Motor neuron (in vitro differentiated cells): ENCODE measurements at places on chromosomes 2 and 18. TPM values are rescaled to one million over a fixed set of nuclear protein-coding genes. Genes with fewer than 3 reads are reported as not detected.
A peak's percentile ranks its signal among the peaks of the same experiment; 100 is the strongest.

Gene TMEM87B
- 8.6 and 9.6 TPM in 2 replicates for total RNA-seq

DNA sequence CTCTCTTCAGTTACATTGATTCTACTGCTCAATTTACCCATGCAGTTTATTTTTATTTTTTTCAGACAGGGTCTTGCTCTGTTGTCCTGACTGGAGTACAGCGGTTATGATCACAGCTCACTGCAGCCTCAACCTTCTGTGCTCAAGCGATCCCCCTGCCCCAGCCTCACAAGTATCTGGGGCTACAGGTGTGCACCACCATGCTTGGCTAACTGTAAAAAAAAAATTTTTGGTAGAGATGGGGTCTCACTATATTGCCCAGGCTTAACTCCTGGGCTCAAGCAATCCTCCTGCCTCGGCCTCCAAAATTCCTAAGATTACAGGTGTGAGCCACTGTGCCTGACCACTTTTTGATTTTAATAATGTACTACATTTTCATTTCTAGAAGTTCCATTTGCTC is 93.8 kb upstream of the RNU4ATAC start:
- no peak for ATAC-seq

Gene RESP18
- total RNA-seq, result not detected in 2 replicates

Gene CNGA3
- 4.9 and 5.2 TPM in 2 replicates for total RNA-seq

- no peak for ATAC-seq
Observed at GRCh38 chr2:112683550-112684414, 37.0 kb upstream of the NT5DC4 start.

- ATAC-seq, result peak; percentile 96
Observed at GRCh38 chr2:166375736-166376487, at the start of gene SCN9A. Gene SCN9A, minus strand, starts transcription at chr2:166375944. Its CDS starts 64,188 bp downstream, at chr2:166311756.

DNA sequence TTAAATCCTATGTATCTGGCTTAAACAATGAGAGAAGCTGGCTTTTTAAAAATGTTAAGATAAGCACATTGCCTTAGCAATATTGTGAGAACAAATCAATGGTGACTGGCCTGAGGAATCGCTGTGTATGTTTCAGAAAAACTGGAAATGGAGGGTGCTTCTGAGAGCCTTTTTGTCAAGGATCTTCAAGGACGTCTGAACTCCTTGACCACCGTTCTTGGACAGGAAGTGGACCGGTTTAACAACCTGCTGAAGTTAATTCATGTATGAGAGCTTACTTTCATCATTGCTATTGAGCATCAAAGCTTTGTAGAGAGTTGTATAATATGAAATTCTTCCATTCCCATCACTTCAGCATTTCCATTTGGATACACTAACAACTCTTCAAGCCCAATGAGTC is 72.6 kb downstream of the TRABD2A start:
- no peak for ATAC-seq

DNA sequence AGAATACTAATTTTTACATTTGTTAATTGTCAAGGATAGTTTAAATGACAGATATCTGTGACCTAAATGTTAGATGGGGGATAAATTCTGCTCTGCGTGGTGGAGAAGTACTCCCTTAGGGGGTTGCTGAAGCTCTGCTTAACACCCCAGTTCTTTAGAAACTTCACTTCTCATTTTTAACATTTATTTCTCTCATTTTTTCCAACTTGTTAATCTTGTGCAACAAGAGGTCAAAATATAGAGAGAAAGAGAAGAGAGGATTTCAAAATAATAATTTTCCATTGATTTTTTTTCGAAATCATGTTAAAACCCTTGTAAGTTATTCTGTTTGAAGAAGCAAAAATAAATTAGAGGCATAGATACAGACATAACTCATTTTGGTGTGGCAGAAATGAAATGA is 61.3 kb upstream of the SLC8A1 start:
- no peak for ATAC-seq

DNA sequence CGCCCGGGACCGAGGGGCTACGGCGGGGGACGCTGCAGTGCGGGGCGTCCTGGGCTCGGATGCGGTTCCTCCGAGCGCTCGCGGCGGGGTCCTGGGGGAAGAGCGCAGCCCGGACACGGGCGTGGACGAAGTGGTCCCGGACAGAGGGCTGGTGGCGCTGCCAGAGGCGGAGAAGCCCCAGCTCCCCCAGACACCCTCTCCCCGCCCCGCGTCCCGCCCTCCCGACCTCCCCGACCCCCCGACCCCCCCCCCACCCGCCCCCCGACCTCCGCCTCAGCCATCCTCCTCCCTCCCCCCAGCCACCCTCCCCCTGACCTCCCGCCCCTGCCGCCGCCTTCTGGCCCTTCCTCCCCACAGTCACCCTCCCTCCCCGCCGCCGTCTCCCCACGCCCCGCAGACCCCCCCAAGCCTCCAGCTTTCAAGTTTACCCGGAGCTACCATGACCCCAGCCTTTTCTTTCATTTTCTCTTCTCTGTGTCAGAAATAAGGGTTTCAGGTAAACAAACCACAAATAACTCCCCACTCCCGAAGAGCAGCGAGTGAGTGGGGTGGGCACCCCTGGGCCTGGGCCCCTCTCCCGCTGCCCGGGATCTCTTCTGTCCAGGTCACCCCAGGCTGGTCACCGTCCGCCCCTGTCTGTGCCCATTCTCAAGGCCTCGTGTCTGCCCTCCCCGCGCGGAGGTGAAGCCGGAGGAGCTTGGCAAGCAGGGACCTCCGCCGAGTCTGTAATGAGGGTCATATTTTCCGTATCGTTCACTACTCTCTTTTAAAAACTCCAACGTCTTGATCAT is 5.1 kb downstream of the NFATC1 start:
- no peak for ATAC-seq

- ATAC-seq, result no peak
Observed at GRCh38 chr2:138948070-138948539, 167.9 kb upstream of the NXPH2 start.

DNA sequence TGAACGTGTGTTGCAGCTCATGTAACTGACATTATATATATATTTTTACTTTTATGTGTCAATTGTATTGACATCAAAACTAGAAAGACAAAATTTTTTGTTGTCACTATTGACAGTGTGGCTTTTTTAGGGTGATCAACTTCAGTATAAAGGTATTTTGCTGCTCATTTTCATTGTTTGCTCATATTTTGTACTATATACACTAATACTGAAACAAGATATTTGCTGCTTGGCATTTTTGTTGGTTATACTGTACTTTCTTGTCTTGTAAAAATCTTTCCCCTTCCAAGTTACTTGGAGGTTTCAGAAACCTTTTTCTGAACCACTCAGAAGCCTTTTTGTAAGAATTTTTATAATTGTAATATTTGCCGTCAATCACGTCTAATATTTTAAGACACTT is 16.5 kb downstream of the AFTPH start:
- no peak for ATAC-seq

DNA sequence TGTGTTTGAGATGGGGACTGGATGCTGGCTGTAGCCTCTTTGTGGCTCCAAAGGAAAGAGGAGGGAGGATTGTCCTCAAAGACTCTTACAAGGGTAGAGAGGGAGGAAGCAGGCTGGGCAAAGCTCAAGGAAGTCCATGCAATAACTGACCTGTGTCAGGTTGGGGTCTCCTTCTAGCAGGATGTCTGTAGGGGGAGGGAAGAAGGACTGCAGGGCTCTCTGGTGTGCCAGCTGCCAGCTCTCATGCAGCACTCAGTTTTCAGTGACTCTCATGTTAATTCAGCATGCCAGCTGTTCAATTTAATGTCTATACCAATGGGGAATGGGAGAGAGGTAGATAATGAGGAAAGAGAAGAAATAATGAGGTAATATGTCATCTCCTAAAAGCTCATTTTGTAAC is 85.3 kb upstream of the RANBP2 start:
- ATAC-seq, result peak; percentile 5

Gene CFAP65
- total RNA-seq, result 1.4 and 1.8 TPM in 2 replicates

DNA sequence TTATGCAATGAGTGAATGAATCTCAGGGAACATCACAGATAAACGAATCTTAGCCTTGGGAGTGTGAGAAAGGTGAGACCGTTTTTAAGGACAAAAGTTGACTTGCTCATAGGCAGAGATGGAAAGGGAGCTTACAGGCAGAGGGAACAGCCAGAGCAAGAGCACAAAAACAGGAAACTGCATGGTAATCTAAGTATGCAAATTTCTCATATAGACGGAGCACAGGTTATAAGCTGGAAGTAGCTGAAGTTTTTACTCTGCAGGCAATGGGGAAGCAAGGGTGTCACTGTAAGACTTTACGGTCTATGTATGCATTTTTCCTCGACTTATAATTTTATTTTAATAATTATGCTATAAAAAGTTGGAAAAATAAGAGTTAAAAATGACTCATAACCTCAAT is 44.8 kb upstream of the STRN start:
- ATAC-seq, result no peak

Gene NPAS2
- 1.6 and 3.0 TPM in 2 replicates for total RNA-seq

GRCh38 chr2:37375741-37376288 is 31.4 kb downstream of the QPCT start:
- no peak for ATAC-seq

DNA sequence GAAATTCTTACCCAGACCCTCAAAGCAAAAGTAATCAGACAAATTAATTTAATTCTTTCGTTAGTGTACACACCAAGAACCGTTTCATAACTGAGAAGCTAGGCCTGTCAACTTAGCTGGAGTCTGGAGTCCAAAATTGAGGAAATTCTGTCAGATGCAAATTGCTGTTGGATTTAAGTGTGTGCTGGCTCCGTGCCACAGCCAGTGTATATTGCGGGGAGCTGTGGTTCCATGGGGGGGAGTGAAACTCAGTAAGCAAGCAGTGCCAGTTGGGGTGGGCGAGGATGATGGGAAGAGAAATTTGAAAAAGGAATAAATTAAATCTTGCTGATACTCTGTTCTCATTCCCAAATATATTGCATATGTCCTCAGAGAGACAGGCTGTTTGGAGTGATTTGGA is 4.0 kb downstream of the ARPC2 start:
- no peak for ATAC-seq

- ATAC-seq, result no peak
Observed at GRCh38 chr2:31003749-31004148, 134.5 kb downstream of the GALNT14 start.

- no peak for ATAC-seq
Observed at GRCh38 chr2:161703863-161704262, 79.6 kb downstream of the SLC4A10 start.

GRCh38 chr2:58788402-58788801 is 547.3 kb upstream of the FANCL start:
- ATAC-seq, result no peak

- ATAC-seq, result no peak
Observed at GRCh38 chr2:165833156-165833555, 39.1 kb upstream of the GALNT3 start.

DNA sequence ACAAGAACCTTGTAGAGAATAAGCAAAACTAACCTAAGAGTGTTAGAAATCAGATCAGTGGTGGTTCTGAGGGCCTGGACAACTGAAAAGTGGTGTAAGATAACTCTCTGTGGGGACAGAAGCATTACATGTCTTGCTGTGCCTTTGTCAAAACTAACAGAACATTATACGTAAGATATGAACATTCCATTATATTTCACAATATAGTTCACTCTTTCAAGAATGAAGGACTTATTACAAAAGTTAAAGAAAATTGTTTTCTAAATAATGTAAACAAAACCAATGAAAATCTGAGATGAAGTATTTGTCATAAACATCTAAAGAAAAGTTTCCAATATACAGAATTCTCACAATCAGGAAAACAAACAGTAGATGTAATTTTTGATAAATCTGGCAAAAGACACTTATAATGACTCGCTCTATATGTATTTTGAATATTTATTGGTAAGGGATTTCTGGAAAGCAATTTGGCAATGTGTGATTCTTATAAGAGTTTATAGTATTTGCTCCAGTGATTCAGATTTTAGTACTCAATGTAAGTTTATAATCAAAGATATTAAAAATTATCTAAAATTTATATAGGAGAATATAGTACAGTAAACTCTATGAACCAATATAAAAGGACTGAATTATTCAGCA is 258.4 kb downstream of the CD226 start:
- no peak for ATAC-seq

Gene METTL8
- 28.1 and 36.9 TPM in 2 replicates for total RNA-seq

Gene IMMT
- 137 and 149 TPM in 2 replicates for total RNA-seq

GRCh38 chr2:30776831-30777635 is 30.2 kb downstream of the CAPN13 start:
- ATAC-seq, result no peak

DNA sequence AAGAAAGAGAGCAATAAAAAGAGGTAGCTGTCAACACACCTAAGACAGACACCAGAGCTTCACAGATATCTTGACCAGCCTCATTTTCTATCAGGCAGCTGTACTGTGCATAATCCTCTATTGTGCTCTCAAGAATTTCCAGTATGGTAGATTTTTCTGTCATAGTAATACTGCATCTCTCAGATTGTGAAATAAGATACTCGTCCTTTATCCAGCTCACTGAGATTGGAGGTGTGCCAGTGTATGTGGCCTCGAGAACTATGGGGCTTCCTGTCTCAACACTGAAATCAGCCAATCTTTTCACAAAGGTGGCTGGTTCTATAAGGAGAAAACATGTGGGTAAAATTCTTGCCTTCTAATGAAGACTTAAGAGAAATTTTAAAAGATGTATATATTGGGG is 88.9 kb downstream of the TTN start:
- no peak for ATAC-seq

- no peak for ATAC-seq
Observed at GRCh38 chr18:74534150-74534969, at the start of gene CNDP1. Gene CNDP1, plus strand, starts transcription at chr18:74534500. Its CDS starts 168 bp downstream, at chr18:74534668.

DNA sequence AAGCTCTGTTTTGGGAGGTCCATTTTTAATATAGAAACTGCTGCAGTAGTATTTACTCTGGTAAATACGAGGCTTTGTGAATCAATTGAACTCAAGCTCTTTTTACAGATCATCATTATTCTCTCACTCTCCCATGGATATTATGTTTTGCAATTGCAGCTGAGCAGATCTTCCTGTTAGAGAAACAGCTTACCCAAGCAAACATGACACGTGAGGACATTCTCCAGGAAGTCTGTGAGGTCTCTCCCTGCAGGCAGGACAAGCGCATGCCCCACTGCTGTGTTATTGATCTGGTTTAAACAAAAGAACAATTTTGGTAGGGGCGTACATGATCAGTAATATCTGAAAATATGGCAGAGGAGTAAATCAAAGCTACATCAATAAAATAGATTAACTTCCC is 72.1 kb downstream of the COL6A3 start:
- no peak for ATAC-seq

Gene MAPK4
- 0.67 and 4.4 TPM in 2 replicates for total RNA-seq

DNA sequence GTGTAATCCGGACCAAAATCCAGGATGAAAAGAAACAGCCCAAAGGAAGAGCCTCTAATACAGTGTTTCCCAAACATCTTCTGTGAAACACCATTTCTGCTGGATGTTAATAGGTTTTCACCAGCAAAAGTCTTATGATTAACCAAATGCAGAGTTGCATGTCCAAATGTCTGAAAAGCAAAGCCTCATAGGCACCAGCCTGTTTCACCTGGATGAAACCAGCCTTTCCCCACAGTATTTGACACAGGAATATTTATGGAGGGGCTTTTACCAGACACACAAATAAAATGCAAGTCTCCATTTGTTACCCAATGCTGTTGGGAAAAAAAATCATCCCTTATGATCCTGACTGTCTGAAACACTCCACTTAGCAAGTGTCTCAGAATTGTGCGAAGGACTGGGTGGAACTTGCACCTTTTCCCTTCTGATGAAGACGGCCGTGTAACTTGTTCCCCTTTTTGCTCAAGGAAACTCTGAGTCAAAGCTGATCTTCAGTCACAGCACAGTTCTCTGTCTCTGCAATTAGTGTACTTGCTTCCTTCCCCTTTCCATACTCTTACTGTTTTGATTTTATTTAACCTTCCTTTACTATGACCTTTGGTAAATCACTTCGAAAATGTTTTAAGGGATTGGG is 70.3 kb upstream of the IL1R2 start:
- no peak for ATAC-seq

Gene KCNE4
- 1.3 TPM in 2 replicates for total RNA-seq
